ENCODE measurements at places on chromosomes 7 and 10.

GRCh38 chr10:119917777-119918176 is 25.2 kb downstream of the SEC23IP start:
- no peak for DNase-seq

- no peak for DNase-seq
Measured at GRCh38 chr7:99943641-99944496, 14.4 kb upstream of the GJC3 start.

DNA sequence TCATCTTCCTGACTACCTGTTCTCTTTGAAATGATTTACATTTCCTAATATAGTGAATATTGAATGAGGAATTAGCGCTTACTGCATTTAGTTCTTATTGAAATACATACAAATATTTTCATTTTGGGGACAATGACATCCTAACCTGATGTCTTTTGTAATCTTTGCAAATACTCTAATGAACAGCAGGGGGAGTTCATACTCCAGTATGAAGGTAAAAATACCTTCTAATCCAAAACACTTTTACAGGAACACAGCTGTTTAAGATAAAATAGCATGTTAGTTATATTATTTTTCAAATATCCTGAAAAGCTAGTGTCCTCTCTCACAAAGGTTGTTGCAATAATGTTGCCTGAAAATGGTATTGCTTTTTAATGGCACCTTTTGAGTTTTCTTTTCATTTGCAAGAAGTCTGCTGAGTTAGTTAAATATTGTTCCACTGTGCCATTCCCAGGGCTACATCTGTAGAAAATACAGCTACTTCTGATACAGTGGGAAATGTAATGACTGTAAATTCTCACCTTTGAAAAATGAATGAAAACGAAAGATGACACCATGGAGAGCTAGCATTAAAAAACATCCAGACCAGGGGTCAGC is 400.0 kb downstream of the PHF14 start:
- peak; percentile 7 for DNase-seq

DNA sequence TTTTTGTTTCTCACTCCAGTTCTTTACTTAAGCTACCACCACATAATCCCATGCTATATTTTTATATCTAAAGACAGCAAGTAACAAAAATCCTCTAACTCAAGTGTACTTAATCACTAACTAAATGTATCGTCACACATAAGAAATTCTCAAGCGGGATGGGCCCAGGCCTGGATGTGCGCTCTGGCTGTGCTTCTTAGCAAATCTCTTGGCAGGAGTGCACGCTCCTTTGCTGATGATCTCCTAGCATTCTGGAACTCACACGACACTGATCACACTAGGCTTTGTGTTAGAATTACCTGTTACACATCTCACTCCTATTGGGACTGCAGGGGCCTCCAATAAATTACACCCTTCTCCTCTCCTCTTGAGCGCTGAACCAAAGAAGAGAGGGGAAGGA is 46.7 kb upstream of the CALD1 start:
- no peak for DNase-seq

- no peak for DNase-seq
Measured at GRCh38 chr10:26251925-26252324, 35.4 kb downstream of the GAD2 start.

DNA sequence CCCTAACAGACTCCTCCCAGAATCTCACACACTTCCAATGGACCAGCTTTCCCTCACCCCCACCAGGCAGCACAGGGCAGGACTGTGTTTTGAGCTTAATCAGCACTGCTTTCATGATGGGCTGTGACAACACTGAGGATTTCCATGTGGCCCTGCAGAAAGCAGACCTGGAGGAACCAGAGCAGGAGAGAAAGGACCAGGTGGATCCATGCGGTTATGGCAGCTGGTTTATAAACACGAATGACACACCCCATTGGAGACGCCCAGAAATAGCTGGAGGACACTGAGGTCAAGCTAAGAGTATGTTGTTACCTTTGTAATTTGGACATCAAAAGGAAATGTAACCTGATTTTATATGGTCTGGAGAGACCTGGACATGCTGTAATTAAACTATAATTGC is 31.7 kb upstream of the HERPUD2 start:
- DNase-seq = no peak

DNA sequence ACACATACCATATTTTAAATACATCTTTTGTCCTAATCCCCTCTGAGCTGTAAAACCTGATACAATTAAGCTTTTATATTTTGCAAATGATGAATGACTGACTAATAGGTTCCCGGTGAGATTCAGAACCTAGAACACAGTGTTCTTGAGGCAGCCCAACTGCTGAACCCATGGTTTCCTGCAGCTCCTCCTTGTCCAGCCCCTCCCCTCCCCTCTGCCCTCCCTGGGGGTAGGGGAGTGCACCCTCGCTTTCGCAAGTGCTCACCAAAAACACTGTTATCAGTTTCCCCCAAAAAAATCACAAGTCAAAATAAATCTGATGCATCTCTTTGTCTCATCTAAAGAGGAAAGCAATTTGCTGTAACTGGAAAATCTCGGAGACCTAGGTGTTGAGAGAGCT is 602.8 kb downstream of the KCNMA1 start:
- no peak for DNase-seq

GRCh38 chr10:102342458-102342857 is 53.0 kb upstream of the NFKB2 start:
- no peak for DNase-seq

DNA sequence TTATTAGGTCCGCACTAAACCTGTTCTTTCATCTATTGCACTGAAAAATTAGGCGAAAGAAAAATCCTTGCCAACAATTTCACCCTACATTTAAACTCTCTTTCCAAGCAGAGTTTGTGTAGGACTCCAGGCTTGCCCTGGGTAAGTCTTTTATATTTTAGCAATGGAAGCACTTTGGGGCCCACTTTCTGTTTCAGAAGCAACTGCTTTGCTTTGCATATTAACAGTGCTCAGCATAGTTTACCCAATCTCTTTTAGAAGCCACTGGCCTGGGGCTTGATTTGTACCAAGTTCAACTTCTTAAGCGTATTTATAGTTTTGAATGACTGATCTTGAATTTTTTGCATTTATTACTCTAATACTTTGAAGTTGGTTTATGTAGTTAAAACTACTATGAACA is 78.8 kb upstream of the MDFIC start:
- no peak for DNase-seq

- no peak for DNase-seq
Measured at GRCh38 chr7:130397051-130397757, 16.9 kb downstream of the CPA1 start.

DNA sequence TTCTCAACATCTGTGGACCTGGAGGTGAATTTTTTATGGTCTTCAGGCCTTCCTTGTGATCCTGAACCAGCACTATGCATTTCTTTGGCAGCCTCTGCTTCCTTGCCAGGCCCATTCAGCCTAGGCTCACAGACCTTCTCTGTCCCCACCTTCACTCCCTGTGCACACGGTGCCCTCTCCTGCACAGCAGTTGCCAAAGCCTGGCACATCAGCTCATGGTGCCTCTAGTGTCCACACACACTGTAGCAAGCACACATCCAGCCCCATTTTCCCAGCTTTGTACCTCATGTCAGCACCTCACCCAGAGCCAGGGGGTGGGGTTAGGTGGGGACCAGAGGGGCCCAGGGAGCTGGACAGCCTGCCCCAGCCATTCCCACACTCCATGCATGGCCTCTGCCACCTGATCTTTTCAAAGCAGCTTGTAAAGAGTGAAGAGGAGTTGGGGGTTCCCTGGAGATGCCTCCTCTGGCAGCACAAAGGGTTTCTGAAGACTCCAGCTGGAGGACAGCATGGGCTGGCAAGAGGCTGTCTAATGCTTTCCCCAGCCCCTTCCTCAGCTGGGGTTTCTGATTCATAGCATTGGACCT is 57.9 kb upstream of the TMEM72 start:
- no peak for DNase-seq

DNA sequence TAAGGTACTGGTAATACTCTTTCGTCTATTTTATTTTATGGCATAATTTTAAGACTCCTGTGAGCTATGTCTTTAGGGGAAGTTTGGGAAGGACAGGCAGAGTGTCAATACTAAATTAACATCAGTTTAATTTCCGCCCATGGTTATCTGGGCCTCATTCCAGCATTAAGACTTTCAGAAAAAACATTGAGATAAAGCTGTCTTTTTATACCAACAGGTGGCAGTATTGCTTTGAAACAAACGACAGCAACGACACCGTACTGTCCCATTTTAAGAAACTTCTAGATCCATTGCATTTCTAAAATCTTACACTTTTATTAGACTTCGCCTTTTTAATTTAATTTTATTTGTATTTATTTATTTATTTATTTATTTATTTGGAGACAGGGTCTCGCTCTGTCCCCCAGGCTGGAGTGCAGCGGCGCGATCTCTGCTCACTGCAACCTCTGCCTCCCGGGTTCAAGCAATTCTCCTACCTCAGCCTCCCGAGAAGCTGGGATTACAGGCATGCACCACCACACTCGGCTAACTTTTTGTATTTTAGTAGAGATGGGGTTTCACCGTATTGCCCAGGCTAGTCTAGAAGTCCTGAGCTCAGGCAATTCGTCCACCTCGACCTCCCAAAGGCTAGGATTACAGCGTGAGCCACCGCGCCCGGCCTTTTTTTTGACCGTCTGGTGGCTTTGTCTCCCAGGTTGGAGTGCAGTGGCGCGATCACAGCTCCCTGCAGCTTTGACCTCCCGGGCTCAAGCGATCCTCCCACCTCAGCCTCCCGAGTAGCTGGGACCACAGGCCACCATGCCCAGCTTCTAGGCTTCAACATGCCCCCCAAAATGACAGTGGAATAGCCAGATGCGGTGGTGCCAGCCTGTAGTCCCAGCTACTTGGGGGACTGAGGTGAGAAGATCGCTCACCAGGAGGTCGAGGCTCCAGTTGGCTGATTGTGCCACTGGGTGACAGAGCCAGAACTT is 78.7 kb upstream of the C1GALT1 start:
- peak; percentile 56 for DNase-seq

- no peak for DNase-seq
Measured at GRCh38 chr10:73364964-73365363, 6.3 kb upstream of the CFAP70 start.

GRCh38 chr7:50073093-50073492 is 20.0 kb downstream of the ZPBP start:
- no peak for DNase-seq

DNA sequence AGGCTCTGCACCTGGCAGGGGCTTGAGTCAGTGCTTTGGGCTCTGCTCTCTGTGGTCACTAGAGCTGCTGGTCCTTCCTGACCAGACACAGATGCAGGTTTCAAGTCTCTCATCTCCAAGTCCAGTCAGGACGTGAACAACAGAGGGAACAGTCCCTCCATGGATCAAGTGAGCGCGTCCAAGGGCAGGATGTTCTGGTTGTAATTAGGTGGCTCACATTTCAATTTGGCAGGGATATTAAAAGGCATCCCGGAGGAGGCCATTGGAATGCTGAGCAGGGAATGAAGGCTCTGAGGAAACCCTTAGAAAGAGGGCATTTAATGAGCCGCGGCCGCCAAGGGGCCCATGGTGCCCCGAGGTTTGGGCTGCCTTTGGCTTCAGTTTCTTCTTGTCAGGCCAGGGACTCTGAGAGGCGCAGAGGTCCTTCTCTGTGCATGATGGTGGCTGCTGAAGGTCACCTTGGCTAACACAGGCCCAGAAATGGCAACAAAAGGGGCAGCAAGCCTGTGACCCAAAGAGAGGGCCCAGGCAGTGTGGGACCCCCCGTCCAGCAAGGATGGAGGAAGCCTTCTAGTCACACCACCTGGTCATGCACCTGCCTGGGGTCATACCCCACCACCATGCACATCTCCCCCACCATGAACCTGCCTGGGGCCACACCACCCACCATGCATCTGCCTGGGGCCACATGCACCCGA is 30.7 kb upstream of the INPP5A start:
- DNase-seq = no peak

- peak; percentile 36 for DNase-seq
Measured at GRCh38 chr10:84095811-84096497, 43.4 kb upstream of the GHITM start.

- no peak for DNase-seq
Measured at GRCh38 chr10:116201670-116202430, 71.2 kb downstream of the GFRA1 start.

DNA sequence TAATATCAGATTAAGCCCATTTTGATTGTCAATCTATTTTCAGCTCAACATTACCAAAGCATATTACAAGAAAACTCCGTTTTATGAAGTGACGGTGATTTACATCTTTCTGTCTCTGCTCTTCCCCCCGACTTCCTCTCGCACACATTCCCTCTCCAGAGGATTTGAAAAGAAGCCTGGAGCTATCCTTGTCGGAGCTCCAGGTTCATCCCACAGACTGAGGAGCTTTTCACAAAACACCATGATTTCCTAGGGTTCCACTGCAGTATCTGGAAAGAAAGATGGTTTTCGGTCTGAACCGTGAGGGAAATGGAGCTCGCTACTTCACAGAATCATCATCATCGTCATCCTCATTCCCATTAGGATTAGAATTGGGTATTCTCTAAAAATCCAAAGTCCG is 655.5 kb upstream of the MGMT start:
- DNase-seq = no peak

GRCh38 chr10:83929399-83929798 is 209.9 kb upstream of the GHITM start:
- DNase-seq = no peak

DNA sequence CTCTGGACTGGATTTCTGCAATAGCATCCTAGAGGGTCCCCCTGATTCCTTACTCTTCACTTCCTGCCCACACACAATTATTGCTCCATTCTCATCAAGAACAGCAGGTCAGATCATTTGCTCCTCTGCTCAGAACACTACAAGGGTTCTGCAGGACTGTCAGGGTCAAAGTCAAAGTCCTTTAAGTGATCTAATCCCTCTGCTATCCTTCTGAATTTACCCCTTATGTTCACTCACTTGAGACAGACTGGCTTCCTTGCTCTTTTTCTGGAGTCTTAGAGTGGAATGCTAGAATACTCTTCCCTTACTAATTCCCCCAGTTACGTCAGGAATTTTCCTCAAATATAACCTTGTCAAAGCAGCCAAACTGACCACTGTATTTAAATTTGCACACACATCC is 7.5 kb upstream of the POT1 start:
- no peak for DNase-seq

- no peak for DNase-seq
Measured at GRCh38 chr7:22731766-22732165, 4.8 kb downstream of the IL6 start.

DNA sequence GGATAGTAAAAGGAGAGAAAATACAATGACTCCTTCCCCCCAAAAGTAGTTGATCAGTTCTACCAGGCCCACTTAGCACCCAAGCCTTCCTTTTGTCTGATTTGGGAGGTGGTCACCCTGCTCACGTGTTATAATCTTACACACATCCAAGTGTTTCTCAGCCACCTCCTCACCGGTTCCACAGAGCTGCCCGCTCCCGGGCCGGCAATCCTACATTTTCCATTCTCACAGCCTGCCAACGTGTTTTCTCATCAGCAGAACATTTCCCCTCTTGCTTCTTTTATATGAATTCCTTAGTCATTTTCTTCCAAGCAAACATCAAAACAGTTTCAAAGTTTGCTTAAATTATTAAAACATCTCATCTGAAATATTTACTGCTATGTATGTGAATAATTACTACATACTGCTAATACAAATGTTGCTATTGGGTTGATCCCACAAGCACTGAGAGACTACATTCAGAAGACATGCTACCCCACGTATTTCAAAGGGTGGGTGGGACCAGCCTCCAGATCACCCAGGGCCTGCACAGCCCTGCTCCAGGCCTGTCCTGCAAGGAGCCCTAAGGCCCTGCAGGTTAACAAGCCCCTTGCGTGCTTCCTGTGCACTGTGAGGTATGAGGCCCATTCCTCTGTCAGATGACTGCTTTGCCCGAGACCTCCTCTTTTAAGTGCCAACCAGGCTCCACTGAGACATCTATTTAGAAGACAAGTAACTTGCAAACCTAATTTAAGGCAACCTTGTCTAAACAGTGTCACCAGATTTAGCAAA is 75.3 kb downstream of the GRB10 start:
- no peak for DNase-seq

GRCh38 chr10:70330671-70331070 is 46.9 kb upstream of the NPFFR1 start:
- DNase-seq = no peak
